NCI-H1436 (cell line): ENCODE measurements at places on chromosomes 12 and 14.
A peak's percentile ranks its signal among the peaks of the same experiment; 100 is the strongest.

GRCh38 chr12:89278862-89279261 lies 73.4 kb downstream of the DUSP6 start:
- peak; percentile 29 for DNase-seq

- DNase-seq, result no peak
Measured at GRCh38 chr12:125371033-125371432, 305.8 kb downstream of the AACS start.

DNA sequence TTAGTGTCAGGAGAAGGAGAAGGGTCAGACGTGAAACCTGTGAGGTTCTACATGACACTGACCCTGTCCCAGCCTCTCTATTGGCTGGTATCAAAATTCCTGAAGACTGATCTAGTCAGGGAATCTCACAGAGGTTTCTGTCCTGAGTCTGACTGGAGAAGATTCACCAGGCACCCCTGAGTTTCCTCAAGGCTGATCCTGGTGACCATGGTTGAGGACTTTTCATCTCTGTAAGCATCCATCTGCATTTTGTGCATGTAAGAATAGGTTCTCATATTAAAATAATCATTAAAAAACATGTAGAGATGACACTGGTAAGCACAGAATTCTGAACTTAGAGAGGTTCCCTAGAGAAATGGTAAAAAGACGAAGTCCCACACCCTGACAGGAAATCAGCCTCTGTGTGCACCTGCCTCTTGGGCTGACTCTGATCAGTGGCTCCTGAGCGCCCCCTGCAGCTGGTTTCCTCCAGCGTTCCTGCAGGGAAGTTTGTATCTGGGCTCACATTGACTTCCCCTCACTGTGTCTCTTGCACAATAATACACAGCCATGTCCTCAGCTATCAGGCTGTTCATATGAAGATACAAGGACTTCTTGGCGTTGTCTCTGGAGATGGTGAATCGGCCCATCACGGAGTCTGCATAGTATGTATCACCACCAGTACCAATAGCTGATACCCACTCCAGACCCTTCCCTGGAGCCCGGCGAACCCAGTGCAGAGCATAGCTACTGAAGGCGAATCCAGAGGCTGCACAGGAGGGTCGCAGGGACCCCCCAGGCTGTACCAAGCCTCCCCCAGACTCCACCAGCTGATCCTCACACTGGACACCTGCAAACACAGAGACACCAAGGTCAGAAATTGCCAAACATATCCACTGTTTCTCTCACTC lies 991.9 kb downstream of the TMEM121 start:
- peak; percentile 34 for DNase-seq

DNA sequence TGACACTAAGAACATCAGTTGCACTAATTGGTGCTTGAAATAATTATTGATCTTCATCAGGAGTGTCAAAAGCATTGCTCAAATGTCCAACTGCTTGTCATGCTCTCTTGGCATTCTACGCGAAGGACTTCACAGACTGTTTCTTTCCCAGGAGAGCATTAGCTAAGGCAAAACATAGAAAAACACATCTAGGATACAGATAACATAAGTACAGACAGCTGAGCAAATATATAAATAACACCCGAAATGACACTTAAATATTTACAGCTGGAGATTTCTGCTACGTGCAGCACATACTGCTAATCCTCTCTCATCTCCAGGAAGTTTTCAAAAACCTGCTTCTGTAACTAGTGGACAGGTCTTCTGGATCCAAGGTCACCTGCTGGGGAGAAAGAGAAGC lies 120.0 kb upstream of the PRMT8 start:
- DNase-seq, result no peak

GRCh38 chr12:95529693-95530225 lies 21.5 kb downstream of the USP44 start:
- no peak for DNase-seq

GRCh38 chr12:49051373-49051764 lies 9.2 kb downstream of the KMT2D start:
- no peak for DNase-seq

DNA sequence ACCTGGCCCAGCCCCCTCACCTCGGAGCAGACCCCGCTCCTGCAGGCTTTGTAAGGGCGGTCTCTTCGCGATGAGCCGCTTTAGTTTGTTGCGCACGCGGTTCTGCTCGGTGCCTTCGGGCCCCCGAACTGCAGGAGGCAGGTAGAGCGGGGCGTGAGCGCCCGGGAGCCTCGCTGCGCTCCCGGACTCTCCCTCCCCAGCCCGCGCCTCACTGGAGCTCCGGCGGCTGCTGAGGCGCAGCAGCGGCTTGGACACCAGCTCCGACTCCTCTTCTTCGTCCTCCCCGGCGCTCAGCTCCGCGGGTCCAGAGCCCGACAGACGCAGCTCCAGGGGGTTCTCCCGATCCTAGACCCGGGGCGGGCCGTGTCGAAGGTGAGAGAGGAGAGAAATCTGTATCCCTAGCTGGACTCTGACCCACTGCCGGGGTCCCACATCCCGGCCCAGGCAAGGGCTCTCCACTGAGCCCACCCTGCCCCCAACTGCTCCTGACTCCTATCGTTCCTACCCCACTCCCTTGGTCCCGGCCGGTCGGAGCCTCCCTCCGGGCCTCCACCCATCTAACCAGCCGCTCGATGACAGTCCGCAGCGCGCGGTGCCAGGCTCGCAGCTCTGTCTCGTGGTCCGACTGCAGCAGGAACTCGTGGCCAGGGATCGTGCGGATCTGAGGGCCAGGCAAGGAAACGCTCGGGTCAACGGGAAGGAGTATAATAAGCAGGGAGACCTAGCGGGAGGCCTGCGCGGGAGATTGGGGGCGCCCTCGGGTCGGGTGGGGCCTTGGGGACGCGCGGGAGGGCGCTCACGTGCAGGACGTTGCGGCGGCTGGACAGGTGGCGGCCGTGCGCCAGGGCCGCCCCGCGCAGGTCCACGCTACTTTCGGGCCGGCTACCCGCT lies 4.2 kb downstream of the ARHGAP9 start:
- DNase-seq, result no peak

DNA sequence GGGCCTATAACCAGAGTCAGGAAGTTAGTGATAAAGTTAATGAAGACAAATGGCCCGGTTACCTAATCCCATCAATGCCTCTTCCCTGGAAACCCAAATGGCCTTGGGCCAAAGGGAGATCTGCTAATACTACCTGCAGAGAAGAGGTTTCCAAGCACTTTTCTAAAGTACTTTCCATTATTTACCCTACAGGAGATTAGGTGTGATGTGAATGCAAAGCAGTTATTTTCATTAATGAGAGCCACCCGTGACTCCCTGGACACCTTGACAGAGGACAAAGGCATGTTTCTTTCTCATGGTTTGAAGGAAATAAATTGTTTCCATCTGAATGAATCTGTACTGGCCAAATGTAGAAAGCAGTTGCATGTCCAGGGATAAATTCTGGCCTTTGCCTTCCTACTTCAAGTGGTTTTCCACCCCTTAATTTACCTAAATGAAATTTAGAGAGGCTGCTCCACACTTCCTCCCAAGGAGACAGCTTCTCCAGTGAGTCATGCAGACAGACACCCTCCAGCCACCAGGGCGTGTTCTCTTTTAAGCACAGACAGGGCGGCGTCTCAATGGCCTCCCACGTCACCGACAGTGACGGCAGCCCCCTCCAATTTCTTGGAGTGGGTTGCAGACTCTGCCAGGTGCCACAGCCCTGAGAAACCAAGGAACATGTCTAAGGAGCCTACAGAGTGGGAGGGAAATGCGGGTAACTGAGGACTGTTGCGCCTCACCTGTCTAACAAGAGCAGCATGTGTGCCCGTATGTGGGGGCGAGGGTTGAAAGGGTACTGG lies 43.9 kb upstream of the GNPNAT1 start:
- DNase-seq, result peak; percentile 15

GRCh38 chr14:59217011-59217410 lies 28.5 kb downstream of the DAAM1 start:
- DNase-seq, result no peak

DNA sequence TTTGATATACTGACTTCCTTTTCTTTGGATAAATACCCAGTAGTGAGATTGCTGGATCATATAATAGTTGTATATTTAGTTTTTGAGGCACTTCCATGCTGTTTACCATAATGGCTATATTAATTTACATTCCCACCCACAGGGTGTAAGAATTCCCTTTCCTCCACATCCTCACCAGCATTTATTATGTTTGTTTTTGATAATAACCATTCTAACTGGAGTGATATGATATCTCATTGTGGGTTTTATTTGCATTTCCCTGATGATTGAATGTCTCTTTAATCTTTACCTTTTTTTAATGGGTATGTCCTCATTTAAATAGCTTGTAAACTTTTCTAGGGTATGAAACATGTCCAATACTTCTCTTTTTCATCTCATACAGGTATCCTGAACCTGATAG lies 11.6 kb upstream of the SAV1 start:
- no peak for DNase-seq

- no peak for DNase-seq
Measured at GRCh38 chr12:68157380-68157779, 2.2 kb downstream of the IFNG start.

DNA sequence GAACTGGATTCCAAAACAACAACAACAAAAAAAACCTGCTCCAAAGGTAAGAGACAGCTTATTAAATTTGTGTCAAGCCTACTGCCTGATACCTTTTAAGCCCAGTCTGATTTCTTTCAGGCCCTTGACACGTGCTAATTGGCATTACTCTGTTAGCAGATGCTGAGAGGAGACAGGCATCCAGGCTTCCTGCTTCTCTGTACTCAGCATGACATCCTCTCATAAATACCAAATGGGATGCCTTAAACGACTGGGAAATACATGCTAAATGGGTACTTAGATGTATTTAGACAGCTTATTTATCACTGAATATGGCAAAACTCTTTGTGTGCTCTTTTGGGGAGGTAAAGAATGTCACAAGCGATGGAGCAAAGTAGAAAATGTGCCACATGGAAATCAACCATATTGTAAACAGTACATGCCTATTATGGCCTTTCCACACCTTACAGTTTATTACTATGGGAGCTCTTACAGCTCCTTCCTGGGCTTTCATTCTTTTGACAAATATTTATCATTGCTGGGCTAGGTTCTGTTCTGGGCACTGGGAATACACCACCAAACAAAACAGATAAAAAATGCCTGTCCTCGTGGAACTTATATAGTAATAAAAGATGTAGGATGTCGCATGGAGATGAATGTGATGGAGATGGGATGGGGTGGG lies 11.5 kb upstream of the PCED1B start:
- DNase-seq, result no peak

DNA sequence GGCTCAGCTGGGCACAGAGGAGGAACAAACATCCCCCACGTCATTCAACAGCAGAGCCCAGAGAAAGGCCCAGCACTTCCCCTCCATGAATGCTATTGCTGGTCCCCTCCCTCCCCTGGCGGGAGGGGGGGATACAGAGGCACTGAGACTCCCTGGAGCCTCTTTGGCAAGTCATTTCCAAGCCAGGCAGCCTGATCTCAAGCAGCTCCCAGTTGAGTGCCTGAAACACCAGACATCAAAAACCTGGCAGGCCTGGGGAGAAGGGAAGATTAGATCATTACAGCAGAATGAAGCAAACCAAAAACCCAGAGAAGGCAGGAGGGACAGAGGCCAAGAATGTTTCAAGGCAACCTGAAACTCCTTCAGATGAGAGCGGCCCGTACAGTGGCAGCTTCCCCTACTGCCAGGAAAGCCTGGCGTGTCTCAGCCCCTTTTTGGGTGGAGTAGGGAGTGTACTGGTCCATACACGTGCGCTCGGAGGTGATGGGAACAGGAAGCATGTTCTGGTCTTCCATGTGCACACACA lies 92.1 kb downstream of the LRRC74A start:
- DNase-seq, result peak; percentile 48

- no peak for DNase-seq
Measured at GRCh38 chr14:54220071-54220703, 176.6 kb upstream of the CDKN3 start.

- DNase-seq, result no peak
Measured at GRCh38 chr12:48970702-48971334, 717 bp downstream of the WNT10B start.

DNA sequence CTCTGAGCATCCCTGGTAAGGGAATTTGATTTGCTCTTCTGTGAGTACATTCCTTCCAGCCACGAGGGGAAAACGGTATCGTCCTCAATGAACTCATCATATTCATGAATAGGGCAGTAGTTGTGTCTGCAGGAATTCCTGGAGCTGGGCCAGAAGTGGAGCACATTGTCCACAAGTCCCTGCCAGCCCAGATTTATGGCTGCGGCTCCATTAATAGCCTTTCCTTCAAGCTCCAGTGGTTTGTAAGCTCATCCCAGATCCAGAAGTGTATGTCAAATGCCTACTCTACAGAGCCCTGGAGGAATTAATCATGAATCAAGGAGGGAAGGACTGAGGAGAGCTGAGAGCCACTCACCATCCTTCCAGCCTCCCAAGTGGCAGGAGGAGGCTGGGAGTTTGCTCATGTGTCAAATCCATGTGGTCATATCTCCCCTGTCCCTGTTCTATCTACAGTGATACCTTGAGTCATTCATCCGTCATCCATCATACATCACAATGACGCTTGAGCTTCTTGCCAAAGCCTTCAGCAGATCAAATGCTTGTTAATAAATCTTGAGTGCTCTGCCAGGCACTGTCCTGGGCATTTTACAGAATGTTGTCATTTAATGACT lies 65.5 kb downstream of the SVOP start:
- no peak for DNase-seq

- no peak for DNase-seq
Measured at GRCh38 chr14:20436363-20436755, 393 bp upstream of the KLHL33 start.

DNA sequence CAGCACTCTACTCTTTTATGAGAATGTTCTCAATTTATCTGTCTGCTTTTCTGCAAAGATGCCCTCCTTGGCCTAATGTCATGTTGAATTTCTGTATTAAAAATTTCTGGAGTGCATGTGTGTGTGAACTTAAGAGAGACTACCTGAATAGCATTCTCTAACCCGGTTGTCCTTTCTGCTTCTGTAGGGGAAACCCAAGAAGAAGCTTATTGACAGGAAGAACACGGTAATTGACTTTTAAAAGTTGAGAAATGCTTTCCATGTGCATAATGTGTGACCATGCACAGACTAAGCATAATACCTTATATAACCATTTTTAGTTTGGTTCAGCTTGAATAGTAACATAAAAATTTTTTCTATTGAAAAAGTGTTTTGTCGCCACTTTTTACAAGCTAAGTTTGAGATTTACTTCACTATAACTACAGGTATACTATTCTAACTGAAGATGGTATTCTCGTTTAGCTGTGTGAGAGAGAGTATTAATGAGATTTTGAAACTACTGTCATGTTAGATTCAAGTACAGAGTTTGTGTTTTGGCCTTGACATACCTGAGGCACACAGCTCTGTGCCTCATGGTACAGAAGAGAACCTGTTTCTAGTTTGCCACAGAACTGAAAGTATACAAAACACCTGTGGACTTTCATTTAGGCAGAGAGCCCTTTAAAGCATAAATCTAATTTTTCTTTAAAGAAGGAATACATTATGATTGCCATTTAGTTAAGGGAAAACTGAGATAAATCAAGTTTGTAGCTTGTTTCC lies 96.8 kb downstream of the TTLL5 start:
- no peak for DNase-seq
